ENCODE measurements at places on chromosomes 12 and 14.

GRCh38 chr12:46004715-46005114 lies 14.3 kb upstream of the SCAF11 start:
- no peak for DNase-seq

- DNase-seq: no peak
Observed at GRCh38 chr12:54598970-54599369, 10.5 kb upstream of the PPP1R1A start.

DNA sequence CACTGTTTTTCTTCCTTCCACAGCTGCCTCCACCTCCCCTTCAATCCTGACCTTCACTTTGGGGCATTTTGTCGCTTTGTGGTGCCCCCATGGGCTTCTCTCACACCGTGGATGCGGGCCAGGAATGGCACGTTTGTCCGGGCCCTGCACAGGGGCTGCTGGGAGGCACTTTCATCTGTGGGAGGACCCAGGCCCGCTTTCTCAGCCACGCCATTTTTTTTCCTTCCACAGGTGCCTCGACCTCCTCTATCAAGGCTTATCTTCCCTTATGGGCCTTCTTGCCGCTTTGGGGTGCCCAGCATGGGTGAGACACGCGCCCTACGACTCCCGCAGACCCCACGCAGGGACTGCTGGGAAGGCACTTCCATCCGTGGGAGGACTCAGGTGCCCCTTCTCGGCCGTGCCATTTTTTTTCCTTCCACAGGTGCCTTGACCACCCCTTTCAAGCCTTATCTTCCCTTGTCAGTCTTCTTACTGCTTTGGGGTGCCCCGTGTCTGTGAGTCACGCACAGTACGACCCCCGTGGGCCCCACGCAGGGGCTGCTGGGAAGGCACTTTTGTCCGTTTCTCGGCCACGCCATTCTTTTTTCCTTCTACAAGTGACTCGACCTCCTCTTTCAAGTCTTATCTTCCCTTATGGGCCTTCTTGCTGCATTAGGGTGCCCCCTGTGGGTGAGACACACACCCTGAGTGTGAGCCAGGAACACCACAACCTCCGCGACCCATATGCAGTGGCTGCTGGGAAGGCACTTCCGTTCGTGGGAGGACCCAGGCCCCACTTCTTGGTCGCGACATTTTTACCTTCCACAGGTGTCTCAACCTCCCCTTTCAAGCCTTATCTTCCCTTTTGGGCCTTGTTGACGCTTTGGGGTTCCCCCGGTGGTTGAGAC lies 270.7 kb downstream of the ALG10 start:
- no peak for DNase-seq

GRCh38 chr12:49014547-49014946 lies 4.0 kb downstream of the PRKAG1 start:
- no peak for DNase-seq

DNA sequence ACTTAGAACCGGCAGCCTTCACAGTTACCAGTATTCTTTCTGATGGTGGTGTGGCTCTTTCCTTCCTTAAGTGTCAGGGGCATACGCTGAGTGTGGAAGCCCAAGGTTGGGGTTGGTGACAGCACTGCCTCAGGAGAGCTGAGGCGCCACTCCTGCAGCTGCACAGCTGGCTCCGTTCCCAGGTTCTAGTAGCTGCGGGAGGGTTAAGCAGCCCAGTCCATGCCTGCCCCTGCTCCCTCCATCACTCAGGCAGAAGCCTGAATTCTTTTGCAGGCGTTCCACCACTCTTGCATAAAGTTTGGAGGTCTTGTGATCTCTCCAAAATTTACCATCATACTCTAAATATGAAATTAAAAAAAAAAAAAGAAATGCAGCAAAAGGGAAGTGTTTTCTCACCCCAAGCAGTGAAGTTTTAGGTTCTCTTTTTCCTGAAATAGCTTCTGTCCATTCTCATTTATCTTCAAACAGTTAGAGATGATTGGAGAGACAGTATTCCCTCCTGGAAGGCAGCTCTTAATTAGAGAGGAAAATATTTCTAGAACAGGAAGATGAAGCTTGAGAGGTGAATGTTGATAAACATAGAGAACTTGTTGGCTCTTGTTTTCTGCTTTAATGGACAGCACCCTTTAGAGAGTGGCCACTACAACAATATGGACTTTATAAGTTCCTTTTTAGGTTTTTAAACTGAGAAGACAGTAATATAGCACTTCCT lies 136.1 kb downstream of the FGD4 start:
- DNase-seq: peak; percentile 5

- DNase-seq: no peak
Observed at GRCh38 chr14:72471346-72471745, 422.6 kb downstream of the DPF3 start.

DNA sequence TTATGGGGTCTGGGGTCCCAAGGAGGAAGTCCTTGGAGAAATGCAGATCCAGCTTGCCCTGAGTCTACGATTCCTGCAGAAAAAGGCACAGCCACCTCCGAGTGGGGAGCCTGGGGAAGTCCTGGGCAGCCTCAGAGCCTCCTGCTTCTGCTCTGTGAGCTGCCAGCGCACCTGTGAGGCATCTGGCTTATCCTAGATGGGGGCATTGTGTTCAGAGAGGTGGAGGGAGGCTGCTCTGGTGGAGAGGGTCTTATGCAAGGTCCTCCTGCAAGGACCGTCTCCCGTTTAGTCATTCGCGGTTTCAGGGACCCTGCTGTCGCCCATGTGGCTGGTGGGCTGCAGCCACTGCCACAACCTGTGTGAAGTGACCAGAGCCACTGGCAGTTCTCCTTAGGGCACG lies 53.0 kb upstream of the PRMT8 start:
- no peak for DNase-seq

DNA sequence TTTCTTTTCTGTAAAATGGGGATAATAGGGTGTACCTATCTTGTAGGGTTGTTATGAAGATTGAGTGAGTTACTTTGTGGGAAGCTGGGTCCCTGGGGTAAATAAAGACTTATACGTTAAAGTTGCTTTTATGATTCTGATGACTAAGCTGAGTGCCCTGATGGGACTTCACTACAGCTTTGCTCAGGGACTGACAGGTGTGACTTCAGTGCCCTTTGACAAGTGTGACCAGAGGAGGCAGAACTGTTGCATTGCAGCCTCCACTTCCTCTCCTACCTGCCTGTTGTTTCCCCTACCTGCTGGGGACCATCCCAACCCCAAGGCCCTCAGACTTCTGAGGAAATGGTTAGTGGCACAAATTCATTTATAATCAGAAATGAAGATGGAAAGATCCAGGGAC lies 119.3 kb downstream of the TSPAN9 start:
- DNase-seq: no peak

- no peak for DNase-seq
Observed at GRCh38 chr14:77542421-77543239, 44.0 kb upstream of the ISM2 start.

GRCh38 chr14:22898302-22899090 lies 15.5 kb downstream of the REM2 start:
- DNase-seq: no peak

DNA sequence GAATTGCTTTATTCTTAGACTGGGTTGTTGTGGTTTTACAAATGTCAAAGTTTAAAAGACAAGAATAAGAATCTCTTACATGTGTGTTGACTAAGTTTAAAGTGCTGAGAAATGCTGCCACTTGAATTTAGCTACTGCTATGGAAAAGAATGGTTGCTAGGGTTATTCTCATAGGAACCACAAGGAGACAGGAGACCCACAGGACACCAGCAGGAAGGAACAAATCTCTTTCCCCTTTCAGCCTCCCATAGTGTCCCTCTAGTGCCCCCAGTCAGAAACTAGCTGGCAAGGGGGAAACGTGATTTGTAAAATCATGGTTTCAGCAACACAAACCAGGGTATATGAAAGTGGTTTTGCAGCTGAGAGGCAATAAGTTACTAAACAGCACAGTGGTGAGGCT lies 102.7 kb downstream of the ST8SIA1 start:
- no peak for DNase-seq

GRCh38 chr14:62077676-62078261 lies 315.5 kb downstream of the SNAPC1 start:
- DNase-seq: peak; percentile 28

- no peak for DNase-seq
Observed at GRCh38 chr12:26691234-26691970, 141.6 kb downstream of the ITPR2 start.

GRCh38 chr12:6912164-6912935 lies 2.0 kb upstream of the ENO2 start:
- DNase-seq: no peak

Data from T-cell (primary cell).